ENCODE measurements at places on chromosomes 4 and X.

DNA sequence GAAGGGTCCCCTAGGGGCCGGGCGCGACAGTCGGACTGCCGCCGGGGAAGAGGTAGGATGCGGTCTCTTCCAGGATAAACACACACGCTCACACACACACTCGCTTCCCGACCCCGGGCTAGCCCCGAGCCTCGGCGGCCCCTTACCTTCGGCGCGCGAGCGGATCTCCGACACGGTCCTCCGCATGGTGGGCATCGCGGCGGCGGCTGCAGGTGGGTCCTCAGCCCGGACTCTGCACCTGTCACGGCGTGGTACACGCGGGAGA lies 294 bp downstream of the ATP8A1 start:
- no peak for DNase-seq

GRCh38 chr4:145196747-145197146 lies 16.4 kb upstream of the OTUD4 start:
- no peak for DNase-seq

DNA sequence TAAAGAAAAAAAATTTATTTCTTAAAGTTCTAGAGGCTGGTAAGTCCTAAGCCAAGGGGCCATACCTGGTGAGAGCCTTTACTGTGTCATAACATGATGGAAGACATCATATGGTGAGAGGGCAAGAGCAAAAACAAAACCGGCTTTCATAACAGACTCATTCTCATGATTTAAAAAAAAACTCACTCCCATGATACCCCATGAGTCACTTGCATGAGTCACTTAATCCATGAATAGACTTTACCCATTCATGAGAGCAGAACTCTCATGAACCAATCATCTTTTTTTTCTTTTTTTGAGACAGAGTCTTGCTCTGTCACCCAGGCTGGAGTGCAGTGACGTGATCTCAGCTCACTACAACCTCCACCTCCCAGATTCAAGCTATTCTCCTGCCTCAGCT lies 369.7 kb upstream of the DIAPH2 start:
- DNase-seq: no peak

GRCh38 chr4:1061760-1062159 lies 50.3 kb downstream of the FGFRL1 start:
- DNase-seq: no peak

DNA sequence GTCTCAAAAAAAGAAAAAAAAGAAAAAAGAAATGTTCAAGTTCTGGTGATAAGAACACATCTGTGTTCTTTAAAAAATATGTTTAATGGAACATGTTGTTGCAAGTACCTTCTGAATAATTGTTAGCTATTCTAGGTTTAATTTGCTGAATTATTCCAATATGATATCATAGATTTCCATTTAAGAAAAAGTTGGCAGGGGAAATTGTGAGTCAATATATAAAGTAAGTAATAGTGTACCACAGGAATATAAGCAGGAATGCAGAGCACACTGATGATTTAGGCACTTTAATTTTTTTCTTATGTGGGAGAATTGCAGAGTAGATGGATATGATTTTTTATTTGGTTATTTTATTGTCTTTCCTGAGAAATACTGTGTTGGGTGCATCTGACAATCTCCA lies 190.7 kb downstream of the RPA4 start:
- no peak for DNase-seq

Measured in T-helper 1 cell (primary cell).